ENCODE measurements at places on chromosomes 7 and 10. TPM values are rescaled to one million over a fixed set of nuclear protein-coding genes. Genes with fewer than 3 reads are reported as not detected.

Gene DKK1
- total RNA-seq, result 7.3 TPM

Gene HOXA13
- 2.3 TPM for total RNA-seq

Gene TMEM139
- total RNA-seq, result not detected

Gene NPFFR1
- total RNA-seq, result not detected

Gene CAMK2B
- 10.9 TPM for total RNA-seq

Gene GPER1
- total RNA-seq, result 0.84 TPM

Gene GIMAP5
- not detected for total RNA-seq

Gene RPEL1
- 0.10 TPM for total RNA-seq

Gene GIMAP1
- total RNA-seq, result not detected

Gene CPVL
- 3.8 TPM for total RNA-seq

Gene TAF5
- 6.4 TPM for total RNA-seq

Gene POLR2J
- 95.6 TPM for total RNA-seq
